A673 (cell line): ENCODE measurements at places on chromosomes 13 and 19. TPM values are rescaled to one million over a fixed set of nuclear protein-coding genes. Genes with fewer than 3 reads are reported as not detected.

- DNase-seq: no peak
Measured at GRCh38 chr19:42291435-42291810, 10.5 kb upstream of the PRR19 start.

- no peak for DNase-seq
Measured at GRCh38 chr19:1076046-1076386, 9.0 kb downstream of the ARHGAP45 start.

DNA sequence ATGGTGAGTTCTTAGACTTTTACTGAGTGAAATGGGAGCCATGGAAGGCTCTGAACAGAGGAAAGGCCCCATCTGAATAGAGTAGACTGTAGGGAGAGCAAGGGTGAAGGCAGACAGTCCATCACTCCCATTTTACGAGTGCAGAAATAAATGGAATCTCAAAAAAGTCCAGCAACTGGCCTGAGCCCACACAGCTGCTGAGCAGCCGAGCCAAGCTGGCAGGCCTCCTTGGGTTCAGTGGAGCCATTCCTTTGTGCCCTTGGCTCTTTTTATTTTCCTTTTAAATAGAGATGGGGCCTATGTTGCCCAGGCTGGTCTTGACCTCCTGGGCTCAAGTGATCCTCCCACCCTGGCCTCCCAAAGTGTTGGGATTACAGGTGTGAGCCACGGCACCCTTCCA, 1.0 kb upstream of the MYH14 start:
- DNase-seq: no peak

- DNase-seq: peak; percentile 61
Measured at GRCh38 chr19:49809160-49809940, 3.7 kb downstream of the FUZ start.

- DNase-seq: no peak
Measured at GRCh38 chr13:97002581-97002980, 8.3 kb upstream of the OXGR1 start.

DNA sequence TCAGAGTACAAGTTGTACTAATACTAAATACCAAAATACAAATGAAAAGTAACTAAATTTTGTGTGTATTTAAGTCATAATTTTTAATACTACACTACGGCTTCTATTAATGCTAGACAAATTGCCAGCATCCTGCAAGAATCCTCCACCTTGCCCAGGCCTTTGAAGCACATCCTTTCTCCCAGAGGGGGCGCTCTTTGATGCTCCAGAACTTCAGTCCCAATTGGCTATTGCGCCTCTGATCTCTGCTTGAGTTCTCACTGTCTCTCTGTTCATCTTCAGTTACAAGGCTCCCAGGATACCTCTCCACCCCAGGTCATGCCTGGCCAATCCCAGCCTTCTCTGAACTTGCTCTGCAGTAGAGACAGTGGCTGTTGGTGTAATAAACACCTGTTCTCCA, 141.0 kb downstream of the DCLK1 start:
- no peak for DNase-seq

DNA sequence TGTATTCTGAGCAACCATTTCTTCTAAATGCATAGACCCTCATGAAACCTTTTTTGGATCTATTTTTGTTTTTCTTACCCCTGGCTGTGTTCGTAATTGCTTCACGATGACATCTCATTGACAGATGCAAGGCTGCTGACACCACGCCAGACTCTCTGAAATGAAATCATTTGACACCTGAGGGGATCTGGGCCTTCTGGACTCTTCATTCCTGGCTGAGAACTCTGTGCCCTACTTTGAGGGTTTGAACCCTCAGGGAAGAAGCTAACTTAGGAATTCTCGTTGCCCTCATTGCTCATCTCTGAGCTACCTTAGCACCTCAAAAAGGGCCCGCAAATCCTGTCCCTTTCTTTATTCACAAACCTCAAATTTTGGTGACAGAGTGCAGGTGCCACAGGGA, 40.5 kb upstream of the NBEA start:
- DNase-seq: no peak

- DNase-seq: no peak
Measured at GRCh38 chr19:55855160-55855559, 18.8 kb downstream of the NLRP4 start.

DNA sequence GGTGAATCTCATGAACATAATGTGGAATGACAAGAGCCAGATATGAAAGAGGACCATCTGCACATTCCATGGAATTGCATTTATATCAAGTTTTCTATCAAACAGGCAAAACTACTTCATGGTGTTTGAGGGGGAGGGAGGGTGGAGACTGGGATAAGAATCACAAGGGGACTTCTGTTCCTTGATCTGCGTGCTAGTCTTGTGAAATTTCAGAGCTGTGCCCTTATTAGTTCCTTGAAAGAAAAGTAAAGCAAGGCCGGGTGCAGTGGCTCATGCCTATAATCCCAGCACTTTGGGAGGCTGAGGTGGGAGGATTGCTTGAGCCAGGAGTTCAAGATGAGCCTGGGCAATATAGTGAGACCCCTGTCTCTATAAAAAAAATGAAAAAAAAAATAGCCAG, 30.2 kb upstream of the CEBPG start:
- no peak for DNase-seq

DNA sequence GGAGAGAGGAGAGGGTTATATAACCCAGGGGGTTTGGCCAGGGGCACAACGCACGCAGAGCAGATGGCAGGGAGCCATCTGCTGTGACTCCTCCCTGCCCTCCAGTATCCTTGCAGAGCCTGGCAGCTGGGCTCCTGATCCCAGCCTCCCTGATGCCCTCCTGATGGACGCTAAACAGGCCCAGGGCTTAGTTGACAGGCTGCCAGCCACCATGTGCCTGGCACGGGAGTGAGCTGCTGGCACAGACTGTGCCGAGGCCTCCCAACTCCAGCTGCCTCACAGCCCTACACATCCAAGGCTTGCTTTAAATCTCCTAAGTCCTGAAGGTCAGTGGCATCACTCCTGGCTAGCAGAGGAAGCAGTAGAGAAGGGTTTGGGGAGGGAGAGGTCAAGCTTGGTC, 16.7 kb downstream of the SYDE1 start:
- no peak for DNase-seq

- DNase-seq: no peak
Measured at GRCh38 chr19:12478234-12478941, 6.2 kb downstream of the ZNF709 start.

- DNase-seq: no peak
Measured at GRCh38 chr19:48596679-48597465, 9.7 kb upstream of the SPACA4 start.

LILRA6 gene
- not detected in 2 replicates for total RNA-seq

CCDC159 gene
- total RNA-seq: 7.9 and 11.6 TPM in 2 replicates

SLC10A2 gene
- total RNA-seq: not detected in 2 replicates

ZNF433 gene
- 2.2 and 3.0 TPM in 2 replicates for total RNA-seq
